ENCODE measurements at places on chromosomes 16 and 17.

- no peaks in the 10 kb centered on the region for H3K4me1 ChIP-seq
- H3K27ac ChIP-seq, result no peak overlapping the region
- no peaks in the 10 kb centered on the region for H3K27me3 ChIP-seq
- DNase-seq, result no peak
These were observed 14.9 kb downstream of the ZNF768 start for GRCh38 chr16:30511509-30511908.

DNA sequence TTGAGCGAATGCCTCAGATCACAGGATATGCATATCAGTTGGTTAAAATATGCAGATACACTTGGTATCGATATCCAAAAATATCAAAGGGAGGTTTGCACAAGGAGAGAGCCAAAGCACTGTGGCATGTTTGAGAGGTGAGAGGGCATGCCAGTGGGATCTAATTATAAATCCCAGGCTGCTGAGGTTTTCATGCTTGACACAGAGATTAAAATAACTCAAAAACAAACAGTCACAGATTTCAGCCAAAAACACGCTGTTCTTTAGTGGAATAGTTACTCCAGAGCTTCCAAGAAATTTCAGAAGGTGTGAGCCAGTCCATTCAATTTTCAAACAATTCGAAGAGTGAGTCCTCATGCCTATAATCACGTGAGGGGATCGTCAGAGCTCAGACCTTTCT is 477.9 kb downstream of the SOX9 start:
- H3K27me3 ChIP-seq, result no peaks in the 10 kb centered on the region
- H3K27ac ChIP-seq, result no peak overlapping the region
- no peak for DNase-seq
- no peak overlapping the region for H3K4me3 ChIP-seq

- peaks cover 13% of the 10 kb centered on the region for H3K4me1 ChIP-seq
- H3K4me3 ChIP-seq, result no peak overlapping the region
- no peaks in the 10 kb centered on the region for H3K27me3 ChIP-seq
- H3K27ac ChIP-seq, result no peak overlapping the region
- H3K36me3 ChIP-seq, result no peaks in the 10 kb centered on the region
- DNase-seq, result no peak
These were observed 125.1 kb downstream of the SLC39A11 start for GRCh38 chr17:72967277-72967970.

DNA sequence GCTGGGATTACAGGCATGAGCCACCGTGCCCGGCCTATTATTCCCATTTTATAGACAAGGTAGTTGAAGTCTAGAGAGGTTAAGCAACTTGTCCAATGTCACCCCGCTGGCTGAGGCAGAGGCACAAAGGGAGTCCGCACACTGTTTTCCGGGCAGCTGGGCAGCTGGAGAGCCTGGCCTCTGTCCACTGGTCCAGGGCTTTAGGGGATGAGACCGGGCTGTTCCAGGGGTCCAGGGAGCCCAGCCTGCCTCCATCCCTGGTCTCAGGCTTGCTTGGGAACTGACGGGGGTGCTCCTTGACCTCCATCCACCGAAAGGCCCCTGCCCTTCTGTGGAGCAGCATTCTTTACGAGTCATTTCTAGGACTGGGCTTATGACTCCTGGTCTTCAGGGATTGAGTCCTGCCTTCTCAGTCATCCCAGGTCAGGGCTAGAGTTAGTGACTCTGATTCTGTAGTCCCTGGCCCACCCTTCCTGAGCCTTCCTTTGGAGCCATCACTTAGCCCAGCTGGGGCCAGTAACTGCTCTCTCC is 37.5 kb downstream of the SOCS3 start:
- DNase-seq, result no peak
- H3K27ac ChIP-seq, result no peak overlapping the region
- H3K4me3 ChIP-seq, result no peak overlapping the region

DNA sequence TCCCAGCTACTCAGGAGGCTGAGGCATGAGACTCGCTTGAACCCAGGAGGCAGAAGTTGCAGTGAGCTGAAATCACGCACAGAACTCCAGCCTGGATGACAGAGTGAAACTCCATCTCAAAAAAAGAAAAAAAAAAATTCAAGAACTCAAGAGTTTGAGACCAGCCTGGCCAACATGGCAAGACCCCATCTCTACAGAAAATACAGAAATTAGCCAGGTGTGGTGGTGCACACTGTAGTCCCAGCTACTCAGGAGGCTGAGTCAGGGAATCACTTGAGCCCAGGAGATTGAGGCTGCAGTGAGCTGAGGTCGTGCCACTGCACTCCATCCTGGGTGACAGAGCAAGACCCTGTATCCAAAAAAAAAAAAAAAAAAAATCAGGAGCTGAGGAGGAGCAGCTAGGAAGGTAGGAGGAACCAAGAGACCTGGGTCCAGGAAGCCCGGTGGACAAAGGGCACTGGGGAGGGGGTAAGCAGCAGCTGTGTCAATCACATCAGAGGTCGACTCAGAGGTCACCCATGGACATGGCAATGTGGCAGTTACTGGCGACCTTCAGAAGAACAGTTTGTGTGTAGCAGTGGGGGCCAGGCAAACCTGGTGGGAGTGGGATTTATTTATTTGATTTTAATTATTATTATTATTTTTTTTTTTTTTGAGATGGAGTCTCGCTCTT is 11.1 kb upstream of the PRM1 start:
- no peaks in the 10 kb centered on the region for H3K27me3 ChIP-seq
- H3K4me1 ChIP-seq, result no peaks in the 10 kb centered on the region
- no peak overlapping the region for H3K27ac ChIP-seq

GRCh38 chr16:25481636-25482035 is 210.1 kb upstream of the HS3ST4 start:
- H3K27ac ChIP-seq, result no peak overlapping the region
- H3K27me3 ChIP-seq, result no peaks in the 10 kb centered on the region
- DNase-seq, result peak; percentile 2
- H3K4me3 ChIP-seq, result no peak overlapping the region
- H3K4me1 ChIP-seq, result no peaks in the 10 kb centered on the region
- no peaks in the 10 kb centered on the region for H3K36me3 ChIP-seq
